ENCODE measurements at places on chromosomes 11 and 22.

GRCh38 chr11:131463649-131464425 lies 93.4 kb downstream of the NTM start:
- DNase-seq: no peak

DNA sequence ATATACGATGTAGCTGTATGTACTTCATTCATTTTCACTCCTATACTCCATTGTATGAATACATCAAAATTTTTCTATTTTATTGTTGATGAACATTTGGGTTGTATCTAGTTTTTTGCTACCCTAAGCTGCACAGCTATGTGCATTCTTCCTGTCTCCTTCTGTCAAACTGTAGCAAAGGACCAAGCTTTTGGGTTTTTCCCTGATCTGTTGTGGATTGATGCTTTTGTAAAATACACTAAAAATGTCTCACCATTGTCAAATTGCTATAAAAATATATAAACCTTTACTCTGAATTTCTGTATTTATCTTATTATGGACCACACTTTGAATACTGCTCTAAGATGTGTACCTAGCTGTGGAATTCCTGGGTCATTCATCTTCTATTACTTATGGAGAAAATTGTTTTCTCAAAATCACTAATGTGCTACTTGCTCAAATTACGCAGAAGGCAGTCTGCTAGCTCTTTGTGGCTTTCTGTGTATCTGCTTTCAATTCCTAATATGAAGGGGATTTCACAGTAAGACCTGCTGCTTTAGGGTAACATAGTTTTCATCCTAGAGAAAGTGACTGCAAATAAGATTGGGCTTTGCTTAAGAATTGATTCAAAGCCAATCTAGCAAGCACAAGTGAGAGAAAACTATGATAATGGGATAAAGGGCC lies 123.4 kb downstream of the CYP2R1 start:
- no peak for DNase-seq

DNA sequence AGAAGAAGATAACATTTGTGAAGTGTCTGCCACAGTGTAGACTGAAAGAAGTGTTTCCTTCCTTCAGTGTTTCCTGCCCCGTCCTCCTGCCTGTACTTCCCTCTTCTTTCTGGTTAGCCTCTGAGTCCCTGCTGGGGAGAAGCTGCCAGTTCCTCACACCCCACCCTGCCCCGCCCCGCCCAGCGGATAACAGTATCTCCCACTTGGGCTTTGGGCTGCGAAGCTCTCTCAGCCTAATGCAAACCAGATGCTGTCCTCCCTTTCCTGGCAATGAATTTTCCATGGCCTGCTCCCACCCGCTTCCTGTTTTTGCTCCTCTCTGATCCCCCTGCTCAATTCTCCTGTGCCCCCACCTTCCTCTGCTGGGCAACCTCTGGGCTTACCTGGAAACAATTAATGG lies 5.2 kb upstream of the RAB3IL1 start:
- DNase-seq: no peak

GRCh38 chr11:13680501-13681264 lies 12.2 kb downstream of the FAR1 start:
- no peak for DNase-seq

DNA sequence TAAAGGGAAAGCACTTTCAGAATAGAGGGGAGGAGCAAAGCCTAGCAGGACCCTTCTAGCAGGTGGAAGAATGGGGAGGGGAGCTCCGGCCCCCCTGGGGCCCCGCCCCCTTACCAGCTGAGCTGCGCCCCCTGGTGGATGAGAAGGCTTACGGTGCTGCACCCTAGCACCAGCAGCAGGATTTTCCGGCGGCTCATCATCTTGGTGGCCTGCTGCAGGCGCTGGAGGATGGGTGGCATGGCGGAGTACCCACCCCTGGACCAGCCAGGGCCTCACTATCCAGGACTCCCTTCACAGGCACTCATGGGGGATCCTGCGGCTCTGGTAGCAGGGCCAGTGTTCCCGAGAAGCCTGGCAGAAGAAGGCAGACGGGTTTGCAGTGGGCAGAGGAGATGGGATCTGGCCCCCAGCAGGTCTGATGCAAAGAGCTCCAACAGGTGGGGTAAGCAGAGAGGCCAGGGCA lies 3.8 kb downstream of the GAL3ST3 start:
- peak; percentile 62 for DNase-seq

- no peak for DNase-seq
Observed at GRCh38 chr11:126475014-126475991, 119.8 kb downstream of the ST3GAL4 start.

GRCh38 chr11:67366961-67367760 lies 6.2 kb downstream of the CLCF1 start:
- DNase-seq: no peak

DNA sequence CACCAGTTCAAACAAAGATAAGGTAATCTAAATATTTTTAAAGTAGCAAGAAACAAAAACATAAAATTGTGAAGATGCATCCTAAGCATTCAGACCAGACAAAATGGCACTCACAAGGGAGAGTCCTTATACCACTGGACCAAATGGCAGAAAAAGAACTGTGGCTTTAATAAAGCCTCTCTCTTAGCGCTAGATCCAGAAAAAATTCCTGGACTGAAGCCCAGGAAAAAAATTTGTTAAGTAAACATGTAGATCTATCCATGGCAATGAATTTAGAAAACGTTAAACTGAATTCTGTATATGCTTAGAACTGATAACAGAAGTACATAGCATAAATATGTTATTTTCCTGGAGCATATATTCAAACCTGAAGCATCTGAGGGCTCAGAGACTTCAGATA lies 11.8 kb upstream of the CD59 start:
- DNase-seq: no peak

GRCh38 chr11:125092669-125093068 lies 18.8 kb downstream of the TMEM218 start:
- DNase-seq: no peak

- DNase-seq: no peak
Observed at GRCh38 chr11:94449029-94449428, 44.6 kb downstream of the MRE11 start.

GRCh38 chr22:30078320-30079311 lies 1.6 kb upstream of the HORMAD2 start:
- DNase-seq: no peak

DNA sequence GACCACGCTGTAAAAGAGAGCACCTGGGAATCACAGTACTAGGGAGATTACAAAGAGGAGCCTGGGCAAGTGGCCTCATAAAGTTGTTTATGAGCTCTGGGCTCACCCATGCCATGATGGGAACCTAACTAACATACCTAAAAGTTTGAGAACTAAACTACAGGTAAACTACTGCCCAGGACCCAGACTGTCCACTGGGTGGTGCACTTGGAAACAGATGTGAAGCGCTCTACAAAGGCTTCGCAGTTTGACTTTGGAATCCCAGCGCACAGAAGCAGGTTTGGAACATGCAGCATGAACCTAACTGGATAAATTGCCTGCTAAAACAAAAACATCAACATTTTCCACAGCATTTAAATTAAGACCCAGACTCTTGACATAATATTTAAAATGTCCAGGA lies 418.6 kb downstream of the FAM181B start:
- no peak for DNase-seq

GRCh38 chr11:3609416-3610265 lies 32.2 kb downstream of the ART5 start:
- no peak for DNase-seq

- no peak for DNase-seq
Observed at GRCh38 chr11:28137366-28137765, 29.2 kb downstream of the METTL15 start.

GRCh38 chr11:3904228-3904627 lies 48.8 kb downstream of the STIM1 start:
- no peak for DNase-seq

- no peak for DNase-seq
Observed at GRCh38 chr22:46710806-46711205, 27.2 kb downstream of the CERK start.

GRCh38 chr11:7512525-7513233 lies 1.1 kb upstream of the PPFIBP2 start:
- no peak for DNase-seq

GRCh38 chr11:75194147-75194546 lies 43.2 kb downstream of the SLCO2B1 start:
- DNase-seq: no peak

DNA sequence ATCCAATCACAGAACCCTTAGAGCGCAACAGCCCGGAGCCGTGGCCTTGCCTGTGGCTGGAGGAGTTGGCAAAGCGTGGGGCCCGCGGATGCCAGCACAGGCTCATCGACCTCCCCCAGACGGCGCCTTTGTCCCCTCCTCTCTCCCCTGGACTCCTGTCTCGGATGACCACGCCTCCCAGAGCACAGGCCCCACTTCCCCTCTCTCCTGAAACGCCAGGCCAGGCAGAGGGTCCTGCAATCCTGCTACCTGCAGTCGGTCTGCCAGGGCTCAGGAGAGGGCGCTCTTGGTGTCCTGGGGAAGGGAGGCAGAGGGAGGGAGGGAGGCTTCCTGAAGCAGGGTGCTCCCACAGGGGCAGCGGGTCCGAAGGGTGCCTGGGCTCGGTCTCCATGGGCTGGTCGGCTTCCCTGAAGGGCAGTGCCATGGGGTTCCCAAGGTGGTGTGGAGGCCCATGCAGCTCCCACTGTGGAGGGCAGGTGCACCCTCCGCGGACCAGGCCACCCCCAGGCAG lies 16.6 kb upstream of the TTLL12 start:
- no peak for DNase-seq

- DNase-seq: no peak
Observed at GRCh38 chr11:130269326-130269943, 45.3 kb downstream of the ZBTB44 start.

DNA sequence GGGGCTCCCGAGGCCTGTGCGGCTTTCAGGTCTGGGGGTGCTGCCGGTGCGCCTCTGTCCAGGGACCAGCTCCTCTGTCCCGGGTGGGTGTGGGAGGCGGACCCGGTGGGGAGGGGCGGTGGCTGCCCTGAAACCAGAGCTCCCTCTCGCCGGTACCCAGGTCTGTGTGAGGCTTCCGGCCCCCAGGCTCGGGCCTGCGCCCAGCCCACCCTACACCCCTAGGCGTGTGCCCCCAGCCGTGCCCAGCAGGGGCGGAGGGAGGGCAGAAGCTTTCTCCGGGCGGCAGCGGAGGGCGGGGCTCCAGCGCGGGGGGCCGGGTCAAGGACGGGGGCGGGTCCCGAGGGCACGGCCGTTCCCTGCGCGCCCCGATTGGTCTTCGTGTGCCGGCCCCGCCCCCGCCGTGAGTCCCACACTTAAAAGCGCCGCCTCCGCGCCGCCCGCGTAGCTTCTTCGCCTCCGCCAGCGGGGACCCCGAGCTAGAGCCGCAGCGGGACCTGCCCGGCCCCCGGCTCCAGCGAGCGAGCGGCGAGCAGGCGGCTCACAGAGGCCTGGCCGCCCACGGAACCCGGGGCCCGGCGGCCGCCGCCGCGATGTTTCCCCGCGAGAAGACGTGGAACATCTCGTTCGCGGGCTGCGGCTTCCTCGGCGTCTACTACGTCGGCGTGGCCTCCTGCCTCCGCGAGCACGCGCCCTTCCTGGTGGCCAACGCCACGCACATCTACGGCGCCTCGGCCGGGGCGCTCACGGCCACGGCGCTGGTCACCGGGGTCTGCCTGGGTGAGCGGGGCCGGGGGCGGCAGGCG lies 616 bp downstream of the PNPLA2 start:
- peak; percentile 72 for DNase-seq

GRCh38 chr11:74581954-74582547 lies 10.3 kb upstream of the POLD3 start:
- no peak for DNase-seq

- DNase-seq: no peak
Observed at GRCh38 chr11:73783483-73784020, 4.1 kb upstream of the MRPL48 start.

GRCh38 chr11:128311742-128312719 lies 275.3 kb downstream of the ETS1 start:
- no peak for DNase-seq

- DNase-seq: no peak
Observed at GRCh38 chr22:48607901-48608662, 1219.6 kb downstream of the BRD1 start.

DNA sequence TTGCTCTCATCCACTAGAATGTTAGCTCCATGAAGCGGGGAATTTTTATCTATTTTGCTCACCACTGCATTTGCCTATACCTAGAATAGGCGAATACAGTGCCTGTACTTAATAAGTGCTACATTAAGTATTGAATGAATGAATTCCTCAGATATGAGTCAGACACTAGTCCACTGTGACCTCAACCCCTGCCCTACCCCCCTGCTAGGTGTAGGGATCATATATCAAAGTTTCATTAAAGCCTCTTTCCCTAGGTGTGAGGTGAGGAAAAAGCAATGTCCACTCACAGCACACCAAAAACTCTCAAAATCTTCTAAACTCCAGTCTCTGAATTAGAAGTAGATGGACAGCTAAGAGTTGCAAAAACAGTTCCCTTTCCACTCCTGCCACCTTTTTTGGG lies 9.8 kb upstream of the PSMA1 start:
- no peak for DNase-seq

GRCh38 chr11:119513131-119513805 lies 90.3 kb upstream of the THY1 start:
- no peak for DNase-seq

- DNase-seq: no peak
Observed at GRCh38 chr22:23897320-23897719, 3.1 kb downstream of the MIF start.

- DNase-seq: no peak
Observed at GRCh38 chr11:57330029-57330428, 5.3 kb upstream of the TNKS1BP1 start.

DNA sequence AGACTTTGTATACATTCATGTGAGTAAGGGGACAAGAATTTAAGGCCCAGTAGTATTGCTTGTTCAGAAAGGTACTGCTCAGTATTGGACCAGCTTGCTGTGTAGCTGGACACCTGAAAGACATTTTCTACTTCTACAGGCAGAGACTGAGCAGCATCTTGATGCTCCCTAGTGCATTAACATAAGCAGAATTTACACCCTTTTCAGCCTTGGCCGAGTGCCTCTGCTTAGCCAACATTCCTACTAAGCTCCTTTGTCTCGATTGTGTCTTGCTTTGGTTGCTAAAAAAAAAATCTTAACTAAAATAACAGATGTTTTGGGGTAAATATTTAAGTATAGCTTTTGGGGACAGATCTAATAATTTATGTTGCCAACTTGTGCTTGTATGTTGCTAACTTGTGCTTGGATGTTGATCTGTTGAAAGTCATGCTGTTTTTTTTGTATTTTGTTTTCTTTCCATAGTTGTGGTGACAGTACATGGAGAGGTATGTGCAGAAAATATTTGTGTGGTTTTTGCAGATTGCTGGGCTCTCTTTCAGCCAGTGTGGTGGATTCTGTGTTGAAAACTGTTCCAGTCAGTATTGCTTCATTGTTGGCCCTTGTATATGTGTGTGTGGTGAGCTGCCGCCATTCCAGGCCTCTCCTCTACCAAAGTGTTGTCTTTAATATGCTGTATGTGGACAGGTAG lies 3.7 kb downstream of the PTS start:
- DNase-seq: no peak

DNA sequence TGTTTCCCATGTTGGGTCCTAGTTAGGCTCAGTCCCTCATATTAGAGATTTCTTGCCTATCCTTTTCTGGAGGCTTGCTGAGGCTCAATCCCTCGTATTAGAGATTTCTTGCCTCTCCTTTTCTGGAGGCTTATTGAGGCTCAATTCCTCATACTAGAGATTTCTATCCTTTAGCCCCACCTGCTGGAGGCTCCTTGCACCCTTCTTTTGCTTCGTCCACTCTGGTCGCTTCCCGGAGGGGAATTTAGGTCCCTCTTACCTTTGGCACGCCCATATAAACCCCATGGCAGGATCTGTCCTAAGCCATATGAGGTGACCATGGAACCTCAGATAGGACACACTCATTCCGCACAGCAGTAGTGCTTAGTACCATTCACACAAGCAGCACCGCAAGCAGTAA lies 15.9 kb downstream of the CYP2D6 start:
- DNase-seq: no peak

GRCh38 chr11:110173811-110174644 lies 80.8 kb downstream of the ZC3H12C start:
- DNase-seq: peak; percentile 41

Data from activated CD8-positive, alpha-beta memory T cell treated with anti-CD3 and anti-CD28 coated beads for 1 hour (primary cell).